ENCODE measurements at places on chromosomes 6 and 20.

DNA sequence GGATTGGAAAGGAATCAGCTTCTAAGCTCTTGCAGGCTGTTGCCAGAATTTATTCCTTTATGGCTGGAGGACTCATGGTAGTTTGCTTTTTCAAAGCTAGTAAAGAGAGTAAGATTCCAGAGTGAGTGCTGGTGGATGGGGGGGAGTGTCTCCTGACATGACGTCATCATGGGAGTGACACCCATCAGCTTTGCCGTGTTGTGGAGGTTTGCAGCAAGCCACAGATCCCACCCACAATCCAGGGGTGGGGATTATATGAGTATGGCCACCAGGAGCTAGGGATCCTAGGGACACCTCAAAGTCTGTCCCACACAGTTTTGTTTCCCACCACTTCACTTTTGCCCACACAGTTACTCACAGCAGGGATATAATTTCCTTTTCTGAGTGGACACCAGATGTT is 28.7 kb upstream of the PMEPA1 start:
- DNase-seq = no peak

GRCh38 chr6:9412951-9413559 is 977.7 kb upstream of the SLC35B3 start:
- DNase-seq = no peak

DNA sequence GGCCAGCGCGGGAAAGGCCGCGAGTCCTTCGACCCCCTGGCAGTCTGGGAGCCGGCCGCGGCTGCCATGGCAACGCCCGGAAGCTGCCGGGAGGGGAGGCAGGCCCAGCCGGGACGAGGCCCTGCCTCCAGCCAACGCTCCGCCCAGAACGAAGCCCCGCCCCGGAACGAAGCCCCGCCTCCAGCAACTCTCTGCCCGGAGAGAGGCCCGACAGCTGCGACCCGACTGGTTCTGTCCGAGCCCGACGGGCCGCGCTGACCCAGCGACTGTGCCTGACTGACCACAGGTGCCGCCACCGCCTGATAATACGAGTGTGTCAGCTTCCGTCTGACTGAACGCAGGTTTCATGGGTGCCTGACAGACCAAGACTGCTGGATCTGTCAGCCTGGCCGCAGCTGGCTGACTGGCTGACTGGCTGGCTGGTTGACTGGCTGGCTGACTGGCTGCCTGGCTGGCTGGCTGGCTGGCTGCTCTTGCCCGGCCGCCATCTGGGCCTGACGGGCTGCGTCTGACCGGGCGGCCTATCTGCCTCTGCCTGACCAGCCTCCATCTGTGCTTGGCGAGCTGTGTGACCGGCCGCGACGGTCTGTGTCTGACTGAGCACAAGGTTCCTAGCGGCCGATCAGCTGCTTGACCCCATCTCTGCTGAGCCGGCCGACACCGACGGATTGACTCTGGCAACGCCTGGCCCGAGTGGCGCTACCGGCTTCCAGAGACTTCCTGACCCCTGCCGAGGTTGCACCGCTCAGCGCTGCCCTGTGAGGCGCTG is 89.7 kb upstream of the EPB41L1 start:
- DNase-seq = peak; percentile 44

GRCh38 chr20:44234566-44235317 is 12.4 kb upstream of the GDAP1L1 start:
- no peak for DNase-seq

DNA sequence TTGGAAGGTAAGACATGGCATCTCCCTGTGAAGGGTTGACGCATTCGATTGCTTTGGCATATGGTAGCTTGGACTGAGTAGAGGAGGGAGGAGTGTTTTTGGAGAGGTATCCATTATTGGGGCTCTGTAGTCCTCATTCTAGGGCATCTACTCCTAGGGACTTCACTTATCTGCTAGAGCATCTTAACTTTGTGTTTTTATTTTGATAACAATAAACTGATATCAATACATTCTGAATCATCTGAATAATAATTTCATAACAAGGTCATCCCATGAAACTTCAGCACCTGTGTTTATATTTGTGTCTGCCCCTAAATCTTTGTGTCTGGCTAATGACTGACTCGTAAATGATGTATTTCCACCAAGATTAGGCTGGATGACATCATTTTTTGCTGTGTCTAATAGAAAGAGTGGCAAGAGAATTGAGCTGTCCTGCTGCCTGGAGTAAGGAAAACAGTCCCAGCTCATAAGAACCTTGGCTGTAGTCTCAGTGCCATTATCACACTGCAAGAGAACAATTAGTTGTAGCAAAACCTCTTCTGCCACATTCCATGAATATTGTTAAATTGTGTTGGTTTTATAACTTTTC is 288.5 kb downstream of the PRL start:
- no peak for DNase-seq

GRCh38 chr6:33420491-33421343 is 852 bp downstream of the SYNGAP1 start:
- DNase-seq = no peak

DNA sequence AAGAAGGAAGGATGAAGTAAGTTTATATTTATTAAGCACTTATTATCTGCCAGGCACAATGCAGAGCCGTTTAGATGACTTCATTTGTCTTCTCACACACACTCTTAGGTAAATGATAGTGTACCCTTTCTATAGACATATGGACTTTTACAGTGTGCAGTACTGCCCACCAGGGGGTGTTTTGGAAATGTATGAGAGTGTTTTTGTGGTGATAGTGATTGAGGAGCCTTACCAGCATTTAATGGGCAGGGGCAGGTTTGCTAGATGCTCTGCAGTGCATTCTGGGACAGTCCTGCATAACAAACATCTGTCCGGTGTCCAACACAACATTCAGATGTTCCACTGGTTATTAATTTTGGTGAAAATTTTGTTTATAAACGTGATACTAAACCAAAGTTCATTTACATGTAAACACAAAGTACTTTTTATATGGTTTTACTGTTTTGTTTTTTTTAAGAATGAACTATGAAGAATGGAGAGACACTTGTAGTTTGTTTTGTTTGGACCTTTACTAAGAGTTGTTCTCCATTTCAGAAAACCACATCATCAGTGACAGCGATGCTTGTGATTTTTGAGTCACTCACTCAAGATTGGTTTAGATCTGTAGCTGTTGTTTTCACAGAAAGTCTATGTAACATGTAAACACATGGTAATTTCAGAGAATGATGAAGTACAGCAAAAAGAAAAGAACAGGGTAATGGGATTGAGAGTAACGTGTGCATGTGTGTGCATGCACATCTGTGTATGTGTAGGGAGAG is 19.9 kb downstream of the KCNS1 start:
- no peak for DNase-seq

DNA sequence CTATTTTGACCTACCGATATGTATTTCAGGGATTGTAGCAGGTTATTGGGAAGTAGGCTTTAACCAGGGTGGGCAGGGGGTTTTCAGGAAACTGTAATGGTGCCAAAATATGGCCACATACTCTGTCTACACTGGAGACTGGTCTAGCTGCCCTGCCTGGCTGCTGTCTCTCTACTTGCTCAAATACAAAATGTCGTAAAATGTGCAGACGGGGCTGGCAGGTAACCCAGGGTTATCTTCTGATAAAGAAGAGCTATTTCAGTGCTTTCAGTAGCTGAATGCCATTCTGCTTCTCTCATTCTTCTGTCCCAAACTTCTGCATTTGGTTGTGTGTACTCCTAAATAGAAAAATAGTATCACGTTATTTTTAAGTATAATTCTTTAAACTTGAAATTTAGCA is 616.2 kb downstream of the EPM2A start:
- DNase-seq = no peak

DNA sequence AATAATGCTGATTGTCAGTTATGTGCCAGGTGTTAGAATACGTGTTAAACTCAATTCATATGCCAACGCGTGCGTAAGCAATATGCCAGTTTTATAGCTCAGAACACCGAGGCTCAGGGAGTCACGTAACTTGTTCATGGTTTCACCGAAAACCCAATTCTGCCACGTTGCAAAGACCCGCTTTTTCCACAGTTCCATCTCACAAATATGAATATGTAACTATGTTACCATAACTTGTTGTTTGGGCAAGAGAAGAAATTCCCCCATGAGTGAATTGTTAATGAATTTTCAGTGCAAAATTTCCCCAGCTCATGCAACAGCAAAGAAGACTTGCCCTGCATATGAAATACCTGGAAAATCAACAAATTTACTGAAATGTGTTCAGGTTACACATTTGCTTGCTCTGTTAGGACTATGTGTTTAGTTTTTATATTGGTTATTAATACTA is 30.1 kb downstream of the SF3B5 start:
- no peak for DNase-seq

DNA sequence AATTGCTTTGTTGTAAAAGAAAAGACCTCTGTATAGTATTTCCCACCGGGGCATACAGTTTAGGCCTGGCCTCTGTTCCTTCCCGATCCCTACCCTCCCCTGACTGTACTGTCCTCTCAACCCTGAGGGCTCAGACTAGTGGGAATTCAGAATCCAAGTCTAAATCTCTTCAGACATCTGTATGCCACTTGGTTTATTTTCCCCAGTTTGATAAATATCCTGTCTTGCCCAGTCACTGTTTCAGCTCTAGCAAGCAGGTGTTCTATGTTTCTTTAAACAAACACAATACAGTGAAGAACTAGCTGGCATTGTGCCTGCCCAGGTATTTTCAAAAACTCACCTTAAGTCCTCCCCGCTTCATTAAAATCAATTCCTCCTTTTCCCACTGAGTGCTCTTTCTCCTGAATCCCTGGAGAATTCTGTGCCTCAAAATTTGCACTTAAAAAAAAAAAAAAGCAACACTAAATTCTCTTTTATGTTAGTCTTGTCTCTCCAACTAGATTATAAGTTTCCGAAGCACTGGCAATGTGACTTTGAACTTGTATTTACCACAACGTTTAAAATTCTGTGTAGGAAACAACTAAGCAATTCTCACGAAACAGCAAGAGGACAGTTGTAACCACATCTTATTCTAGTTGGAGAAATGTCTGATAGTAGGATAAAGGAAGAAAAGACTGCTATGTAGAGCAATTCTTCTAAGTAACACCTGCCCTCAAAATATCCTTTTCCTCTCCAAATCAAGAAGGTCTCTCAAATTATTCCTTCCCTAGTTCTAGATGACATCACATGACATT is 112.0 kb upstream of the CARMIL1 start:
- DNase-seq = no peak

DNA sequence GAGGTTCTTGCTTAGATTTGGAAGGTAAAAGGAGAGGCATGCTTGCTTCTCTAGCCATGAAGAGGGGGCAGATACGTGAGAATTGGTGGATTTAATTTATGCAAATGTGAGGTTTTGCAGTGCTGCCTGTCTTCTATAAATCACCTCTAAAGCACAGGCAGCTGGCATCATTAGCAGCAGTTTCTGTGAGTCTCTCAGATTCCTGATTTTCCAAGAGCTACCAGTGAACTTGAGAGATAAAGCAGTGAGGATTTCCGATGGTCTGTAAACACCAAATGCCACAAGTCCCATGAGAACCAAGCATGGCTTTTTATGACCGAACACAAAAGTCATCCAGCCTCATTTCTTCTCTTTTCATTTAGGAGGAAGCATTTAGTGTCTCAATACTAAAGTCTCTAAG is 3.2 kb upstream of the SIRPB2 start:
- DNase-seq = no peak

GRCh38 chr6:96917098-96917497 is 7.4 kb upstream of the KLHL32 start:
- DNase-seq = no peak

DNA sequence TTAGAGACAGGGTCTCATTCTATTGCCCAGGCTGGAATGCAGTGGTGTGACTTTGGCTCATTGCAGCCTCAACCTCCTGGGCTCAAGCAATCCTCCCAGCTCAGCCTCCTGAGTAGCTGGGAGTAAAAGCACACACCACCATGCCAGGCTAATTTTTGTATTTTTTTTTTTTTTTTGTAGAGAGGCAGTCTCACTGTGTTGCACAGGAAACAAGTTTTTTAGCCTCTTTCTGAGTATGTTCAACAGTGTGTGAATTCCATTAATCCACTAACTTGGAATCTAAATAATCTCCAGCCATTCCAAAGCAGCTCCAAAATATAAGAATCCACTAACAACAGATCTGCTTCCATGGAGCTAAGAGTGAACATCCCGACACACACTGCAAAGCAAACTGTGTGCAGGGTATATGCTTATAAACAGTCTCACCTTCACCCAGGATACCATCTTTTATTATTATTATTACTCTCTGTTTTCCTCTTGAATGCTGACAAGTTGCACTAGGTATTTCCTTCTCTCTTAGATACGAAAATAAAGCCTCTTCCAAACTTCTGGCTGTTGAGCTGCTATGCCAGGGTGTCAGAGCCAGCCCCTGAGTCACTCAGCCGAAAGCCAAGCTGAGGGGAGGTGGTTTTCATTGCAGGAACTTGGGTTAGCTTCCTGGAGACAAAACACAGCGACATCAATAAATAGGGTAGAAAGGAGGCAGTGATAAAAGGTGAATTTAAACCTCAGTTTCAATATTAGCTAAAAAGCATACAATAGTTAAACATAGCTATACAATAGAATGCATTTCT is 264.9 kb downstream of the HIVEP2 start:
- DNase-seq = no peak

DNA sequence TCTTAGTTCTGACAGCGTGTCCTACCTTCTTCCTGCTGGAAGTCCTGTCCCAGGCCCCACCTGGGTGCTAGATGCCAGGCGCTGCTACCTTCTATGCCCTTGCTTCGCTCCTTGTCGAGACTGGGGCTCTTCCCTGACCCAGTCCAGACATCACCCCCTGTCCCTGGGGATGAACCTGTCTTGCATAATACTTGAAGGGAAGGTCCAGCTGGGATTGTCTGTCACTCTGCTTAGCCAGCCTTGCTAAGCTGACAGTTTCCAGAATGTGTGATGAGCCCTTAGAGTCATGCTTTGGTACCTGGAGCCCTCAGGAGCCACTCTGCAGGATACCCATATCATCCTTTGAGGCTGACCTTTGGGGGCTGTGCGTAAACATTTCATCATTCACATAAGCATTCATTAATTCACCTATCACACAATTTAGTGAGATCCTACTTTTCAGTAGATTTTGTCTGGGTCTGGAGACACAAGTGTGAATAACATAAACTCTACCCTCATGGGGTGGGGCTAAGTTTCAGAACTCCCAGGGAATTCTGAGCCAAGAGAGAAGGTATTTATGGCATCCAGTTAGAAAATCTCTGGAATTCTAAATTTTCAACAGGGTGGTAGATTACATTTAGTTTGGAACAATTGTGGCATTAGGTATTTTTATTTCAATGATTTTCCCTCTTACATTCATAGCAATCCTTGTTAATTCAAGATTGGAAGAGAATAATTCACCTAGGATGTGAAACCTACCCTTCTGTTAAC is 151.1 kb upstream of the HDAC2 start:
- no peak for DNase-seq

- DNase-seq = peak; percentile 1
Measured at GRCh38 chr6:21987501-21987957, 309.3 kb downstream of the PRL start.

- DNase-seq = no peak
Measured at GRCh38 chr20:47455133-47456040, 46.3 kb upstream of the NCOA3 start.

Measured in esophagus squamous epithelium (tissue), 5 donors.